ENCODE measurements at places on chromosomes 13 and 19.

DNA sequence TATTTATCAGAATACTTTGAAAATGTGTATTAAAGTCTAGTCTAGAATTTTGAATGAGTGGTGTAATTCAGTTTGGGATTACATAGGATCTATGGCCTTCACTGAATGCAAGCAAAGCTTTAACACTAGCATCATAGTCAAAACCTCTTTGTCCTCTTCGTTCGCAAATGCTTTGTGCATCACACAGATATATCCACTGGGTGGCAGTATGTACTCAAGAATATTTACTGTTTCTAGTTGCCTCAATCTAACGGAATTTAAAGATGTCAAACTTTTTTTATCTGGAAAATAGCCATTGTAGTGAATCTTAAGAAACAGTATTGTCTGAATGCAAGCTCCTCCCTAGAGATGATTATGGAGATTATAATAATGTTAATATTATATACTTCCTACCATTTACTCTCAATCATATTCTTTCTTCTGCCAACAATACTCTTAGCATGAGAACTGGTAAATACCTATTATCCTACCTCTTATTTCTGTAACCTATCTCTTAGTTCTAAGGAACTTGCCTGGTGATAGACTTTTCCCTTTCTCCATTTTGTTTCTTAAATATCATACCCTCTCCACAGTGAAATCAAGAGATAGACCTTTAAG is 25.8 kb downstream of the LACC1 start:
- H3K4me1 ChIP-seq: no peaks in the 10 kb centered on the region
- no peak overlapping the region for H3K27ac ChIP-seq
- no peak overlapping the region for H3K4me3 ChIP-seq
- no peaks in the 10 kb centered on the region for H3K36me3 ChIP-seq

- no peaks in the 10 kb centered on the region for H3K4me1 ChIP-seq
- no peaks in the 10 kb centered on the region for H3K36me3 ChIP-seq
- no peak overlapping the region for H3K27ac ChIP-seq
- no peak overlapping the region for H3K4me3 ChIP-seq
Observed at GRCh38 chr13:93375491-93375890, 148.9 kb downstream of the GPC6 start.

DNA sequence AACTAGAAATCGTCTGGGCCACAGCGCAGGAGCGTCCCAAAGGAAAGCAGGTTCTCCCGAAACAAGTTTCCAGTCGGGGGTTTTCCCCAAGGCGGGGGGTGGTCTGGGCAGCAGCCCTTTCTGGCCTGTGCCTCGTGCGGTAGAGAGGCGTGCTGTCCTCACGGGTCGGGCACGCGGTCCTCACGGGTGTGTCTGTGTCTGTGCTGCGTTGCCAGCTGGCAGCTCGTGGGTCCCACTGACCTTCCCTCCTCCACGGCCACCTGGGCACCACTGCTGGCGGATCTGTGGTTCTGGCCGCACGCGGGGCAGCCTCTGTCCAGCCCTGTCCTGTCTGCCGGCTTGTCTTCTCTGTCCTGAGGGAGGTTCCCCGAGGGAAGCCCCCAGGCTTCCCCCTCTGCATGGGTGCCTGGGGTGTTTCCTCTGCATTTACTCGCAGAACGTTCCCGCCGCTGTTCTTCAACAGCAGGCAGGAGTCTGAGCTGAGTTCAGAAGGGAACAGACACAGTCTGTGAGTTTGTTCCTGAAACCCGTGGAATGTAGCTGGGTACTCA is 98.2 kb upstream of the MCF2L start:
- no peak overlapping the region for H3K4me3 ChIP-seq
- H3K36me3 ChIP-seq: no peaks in the 10 kb centered on the region
- H3K27ac ChIP-seq: no peak overlapping the region
- H3K4me1 ChIP-seq: no peaks in the 10 kb centered on the region

DNA sequence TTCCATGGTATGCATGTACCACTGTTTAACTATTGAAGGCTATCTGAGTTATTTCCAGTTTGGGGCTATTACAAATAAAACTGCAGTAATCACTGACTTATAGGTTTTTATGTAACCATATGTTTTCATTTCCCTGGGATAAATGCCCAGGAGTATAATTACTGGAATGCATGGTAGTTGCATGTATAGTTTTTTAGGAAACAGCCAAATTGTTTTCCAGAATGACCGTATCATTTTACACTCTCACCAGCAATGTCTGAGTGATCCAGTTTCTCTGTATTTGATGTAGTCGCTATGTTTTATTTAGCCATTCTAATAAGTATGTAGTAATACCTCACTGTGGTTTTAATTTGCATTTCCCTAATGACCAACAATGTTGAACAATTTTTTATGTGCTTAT is 42.0 kb downstream of the CYSLTR2 start:
- no peak overlapping the region for H3K4me3 ChIP-seq
- DNase-seq: no peak
- no peaks in the 10 kb centered on the region for H3K4me1 ChIP-seq
- H3K27ac ChIP-seq: no peak overlapping the region
- no peaks in the 10 kb centered on the region for H3K36me3 ChIP-seq

- H3K36me3 ChIP-seq: no peaks in the 10 kb centered on the region
- no peak overlapping the region for H3K4me3 ChIP-seq
- H3K27ac ChIP-seq: no peak overlapping the region
- no peaks in the 10 kb centered on the region for H3K27me3 ChIP-seq
Observed at GRCh38 chr13:42808341-42808940, 27.1 kb downstream of the FAM216B start.

- DNase-seq: no peak
- H3K4me1 ChIP-seq: no peaks in the 10 kb centered on the region
- H3K27ac ChIP-seq: no peak overlapping the region
- no peaks in the 10 kb centered on the region for H3K36me3 ChIP-seq
- no peak overlapping the region for H3K4me3 ChIP-seq
- peaks cover under 1% of the 10 kb centered on the region for H3K27me3 ChIP-seq
Observed at GRCh38 chr13:110463156-110463555, 98.4 kb downstream of the RAB20 start.

DNA sequence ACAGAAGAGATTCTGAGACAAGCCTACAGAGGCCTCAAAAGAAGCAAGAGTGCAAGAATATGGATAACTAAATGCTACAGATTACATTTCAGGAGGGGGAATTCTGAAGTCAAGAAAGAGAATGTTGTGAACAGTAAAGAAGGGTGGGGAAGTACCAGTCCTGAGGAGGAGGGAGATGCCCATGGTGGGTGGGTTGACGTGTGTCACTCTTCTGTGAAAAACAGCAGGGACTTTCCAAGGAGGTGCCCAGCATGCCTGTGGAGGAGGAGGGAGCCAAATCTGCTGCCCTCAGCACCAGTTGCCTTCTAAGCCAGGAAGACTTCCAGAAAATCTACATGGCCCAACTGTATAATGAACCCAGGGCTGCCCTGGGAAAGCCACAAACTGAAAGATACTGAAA is 87.7 kb downstream of the SGCG start:
- no peaks in the 10 kb centered on the region for H3K36me3 ChIP-seq
- DNase-seq: no peak
- H3K27ac ChIP-seq: no peak overlapping the region
- no peak overlapping the region for H3K4me3 ChIP-seq
- H3K27me3 ChIP-seq: no peaks in the 10 kb centered on the region

- no peak overlapping the region for H3K27ac ChIP-seq
- no peaks in the 10 kb centered on the region for H3K27me3 ChIP-seq
- H3K36me3 ChIP-seq: peaks cover 27% of the 10 kb centered on the region
Observed at GRCh38 chr19:17846146-17846545, 1.6 kb downstream of the JAK3 start.

- H3K27me3 ChIP-seq: no peaks in the 10 kb centered on the region
- H3K4me3 ChIP-seq: no peak overlapping the region
- peaks cover 14% of the 10 kb centered on the region for H3K4me1 ChIP-seq
- peaks cover 95% of the 10 kb centered on the region for H3K36me3 ChIP-seq
Observed at GRCh38 chr19:5927441-5927821, 13.4 kb downstream of the CAPS start.

DNA sequence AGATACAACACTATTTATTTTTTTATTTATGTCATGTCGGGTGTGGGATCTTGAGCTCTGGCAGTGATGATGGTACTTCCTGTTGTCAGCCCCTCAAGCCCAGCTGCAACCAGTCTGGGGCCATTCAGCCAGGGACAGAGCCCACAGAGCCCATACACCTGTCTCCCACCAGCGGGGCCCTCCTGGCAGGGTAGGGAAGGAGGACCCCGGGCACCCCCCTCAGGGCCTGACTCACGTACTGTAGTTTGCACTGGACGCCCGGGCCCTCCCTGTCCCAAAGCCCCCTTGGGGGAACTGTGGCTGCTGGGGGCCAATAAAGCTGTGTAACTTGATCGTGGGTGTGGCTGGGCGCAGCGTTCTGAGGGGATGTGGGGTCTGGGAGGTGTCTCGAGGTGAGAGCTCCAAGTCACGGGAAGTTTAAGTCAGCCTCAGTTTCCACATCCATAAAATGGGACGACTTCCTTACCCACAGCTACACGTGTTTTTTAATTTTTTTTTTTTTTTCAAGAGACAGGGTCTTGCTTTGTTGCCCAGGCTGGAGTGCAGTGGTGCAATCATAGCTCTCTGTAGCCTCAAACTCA is 9.5 kb downstream of the ATG4D start:
- no peaks in the 10 kb centered on the region for H3K27me3 ChIP-seq
- peaks cover 61% of the 10 kb centered on the region for H3K4me1 ChIP-seq
- peak; percentile 51 for DNase-seq
- H3K36me3 ChIP-seq: peaks cover 94% of the 10 kb centered on the region

DNA sequence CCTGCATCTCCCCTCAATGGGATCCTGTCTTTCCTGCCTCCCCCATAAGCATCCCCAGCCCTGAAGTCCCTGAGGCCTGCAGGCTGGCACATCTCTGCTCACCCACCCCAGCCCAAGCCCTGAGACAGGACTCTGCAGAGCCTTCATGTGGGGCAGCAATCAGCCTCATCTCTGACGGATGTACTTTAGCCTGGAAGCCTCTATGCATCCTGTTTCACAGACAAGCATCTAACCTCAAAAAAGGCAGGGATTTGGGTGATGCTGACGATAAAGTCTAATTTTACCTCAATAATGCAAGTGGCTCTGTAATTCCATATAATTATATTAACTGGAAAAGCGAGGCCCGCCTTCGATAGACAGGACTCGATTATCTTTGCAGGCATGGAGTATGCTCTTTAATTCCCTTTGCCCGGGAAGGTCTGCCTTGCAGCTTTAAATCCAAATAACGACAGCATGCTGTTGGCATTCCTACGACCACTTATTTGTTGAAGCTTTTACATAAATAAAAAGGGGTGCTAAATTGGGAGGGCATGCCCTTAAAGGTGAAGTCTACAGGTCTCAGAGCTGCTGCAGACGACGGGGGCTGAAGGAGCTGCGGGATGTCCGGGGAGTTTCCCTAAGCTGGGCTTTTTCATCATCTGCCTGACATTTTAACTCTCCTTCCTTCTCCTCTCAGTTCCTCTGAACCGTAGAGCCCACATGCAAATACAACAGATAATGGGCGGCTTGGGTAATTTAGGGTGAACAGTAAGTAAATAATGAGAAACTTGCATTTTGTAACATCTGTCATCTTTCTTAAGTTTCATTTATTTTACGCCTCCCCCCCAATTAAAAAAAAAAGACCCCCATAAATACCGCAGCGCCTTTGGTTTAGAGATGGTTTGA is 211.5 kb downstream of the URI1 start:
- no peaks in the 10 kb centered on the region for H3K27me3 ChIP-seq
- H3K4me3 ChIP-seq: no peak overlapping the region
- H3K27ac ChIP-seq: no peak overlapping the region
- no peaks in the 10 kb centered on the region for H3K36me3 ChIP-seq
- H3K4me1 ChIP-seq: no peaks in the 10 kb centered on the region

DNA sequence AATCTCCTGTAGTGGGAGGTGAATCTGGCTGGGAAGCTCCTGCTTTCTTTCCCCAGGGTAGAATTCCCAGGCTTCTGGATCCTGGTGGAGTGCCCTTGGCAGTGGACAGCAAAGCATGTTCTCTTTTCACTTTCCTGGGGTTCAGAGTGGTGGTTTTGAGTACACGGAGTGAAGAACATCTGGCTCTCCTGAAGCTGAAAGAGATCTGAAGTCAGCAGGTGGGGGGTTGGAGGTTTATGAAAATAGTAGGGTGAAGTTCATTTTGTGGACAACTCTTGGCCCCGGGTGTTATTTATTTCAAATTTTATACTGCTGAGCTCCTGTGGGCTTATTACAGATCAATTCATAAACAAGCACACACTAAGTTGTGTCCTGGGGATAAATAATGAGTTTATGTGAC is 497.3 kb downstream of the KLF5 start:
- no peaks in the 10 kb centered on the region for H3K27me3 ChIP-seq
- no peaks in the 10 kb centered on the region for H3K4me1 ChIP-seq
- no peak overlapping the region for H3K4me3 ChIP-seq
- no peak overlapping the region for H3K27ac ChIP-seq

DNA sequence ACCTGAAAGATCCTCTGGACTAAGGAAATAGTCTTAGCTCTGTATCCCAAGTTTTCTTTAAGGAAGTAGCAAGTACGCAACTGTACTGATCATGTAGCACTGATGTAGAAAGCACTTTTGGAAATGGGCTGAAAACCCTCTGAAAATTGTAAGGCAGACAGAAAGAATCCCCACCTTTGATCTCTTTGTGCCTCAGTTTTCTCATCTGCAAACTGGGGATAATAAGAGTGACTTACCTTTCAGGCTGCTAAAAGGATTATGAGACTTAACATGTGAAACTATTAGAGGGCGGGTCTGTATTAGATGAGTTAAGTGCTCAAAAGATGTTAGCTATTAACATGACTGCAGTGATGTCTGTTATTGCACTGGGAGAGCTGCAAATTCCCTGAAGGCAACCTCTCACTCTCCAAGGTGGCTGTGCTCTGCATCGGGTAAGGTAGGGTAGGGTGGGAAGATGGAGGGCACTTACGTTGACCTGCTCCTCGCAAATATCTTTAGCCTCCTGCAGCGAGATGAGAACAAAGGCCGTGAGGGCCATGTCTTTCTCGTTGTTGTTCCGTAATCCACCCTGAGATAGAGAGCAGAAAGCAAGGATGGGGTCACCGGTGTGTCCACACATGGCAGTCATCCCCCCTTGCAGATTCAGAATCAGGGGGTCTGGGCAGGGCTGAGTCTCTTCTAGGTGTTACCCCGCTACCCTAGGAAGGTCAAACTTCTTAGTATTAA is 20.4 kb upstream of the TNFSF14 start:
- no peaks in the 10 kb centered on the region for H3K36me3 ChIP-seq
- H3K4me1 ChIP-seq: no peaks in the 10 kb centered on the region
- no peak overlapping the region for H3K27ac ChIP-seq
- no peak overlapping the region for H3K4me3 ChIP-seq
- no peaks in the 10 kb centered on the region for H3K27me3 ChIP-seq

DNA sequence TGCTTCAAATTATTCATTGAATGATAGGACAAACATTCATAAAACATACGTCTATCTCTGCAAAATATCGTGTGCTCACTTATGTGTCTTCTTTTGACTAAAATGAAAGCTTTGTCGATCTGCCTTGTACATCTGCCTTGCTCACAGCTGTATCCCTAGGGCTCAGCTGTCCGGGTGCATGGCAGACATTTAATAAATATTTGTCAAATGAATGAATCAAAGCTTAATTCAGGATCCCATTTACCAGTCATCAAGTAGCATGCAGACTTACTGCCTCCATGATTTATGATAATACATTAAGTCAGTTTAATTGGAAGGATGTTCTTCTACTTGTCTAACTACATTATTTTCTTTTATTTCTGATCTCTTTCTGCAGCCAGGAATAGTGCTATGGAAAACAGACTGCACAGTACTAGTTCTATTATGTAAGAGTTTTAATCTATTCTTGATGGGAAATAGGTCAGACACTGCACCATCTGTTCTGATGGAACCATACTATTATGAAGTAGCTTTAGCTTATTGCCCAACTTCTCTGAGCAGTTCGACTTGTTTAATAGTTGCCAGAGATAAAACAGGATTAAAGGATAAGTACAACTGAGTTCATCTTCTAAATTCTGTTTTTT is 13.2 kb downstream of the SLC46A3 start:
- H3K36me3 ChIP-seq: peaks cover 13% of the 10 kb centered on the region
- no peaks in the 10 kb centered on the region for H3K4me1 ChIP-seq
- no peak for DNase-seq
- H3K27me3 ChIP-seq: no peaks in the 10 kb centered on the region
- H3K27ac ChIP-seq: no peak overlapping the region

- H3K4me3 ChIP-seq: no peak overlapping the region
- H3K27me3 ChIP-seq: no peaks in the 10 kb centered on the region
- H3K27ac ChIP-seq: no peak overlapping the region
Observed at GRCh38 chr13:75881109-75881775, 245.1 kb downstream of the LMO7 start.

Data from thymus (tissue), 14 donors.